AG04449 (cell line): ENCODE measurements at places on chromosomes 2 and 18.

DNA sequence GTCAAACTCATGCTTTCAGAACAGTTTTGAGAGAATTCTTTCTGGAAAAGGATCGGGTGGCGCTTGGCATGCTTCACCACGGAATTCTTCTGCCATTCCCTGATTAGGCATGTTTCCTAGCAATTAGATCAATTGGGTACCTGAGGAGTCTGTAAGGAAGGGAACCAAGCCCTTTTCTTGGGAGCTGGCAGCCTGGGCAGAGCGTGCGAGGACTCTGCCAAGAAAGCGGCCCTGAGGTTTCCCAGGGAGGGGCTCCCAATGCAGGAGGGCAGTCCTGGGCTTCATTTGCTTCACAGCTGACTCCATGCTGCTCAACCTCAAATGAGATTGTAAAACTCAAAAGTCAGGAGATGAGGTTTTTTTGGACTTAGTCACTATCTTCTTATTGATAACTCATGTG is 60.3 kb downstream of the MYCN start:
- no peak for DNase-seq

GRCh38 chr2:134002391-134002790 is 251.5 kb upstream of the MGAT5 start:
- DNase-seq, result no peak

DNA sequence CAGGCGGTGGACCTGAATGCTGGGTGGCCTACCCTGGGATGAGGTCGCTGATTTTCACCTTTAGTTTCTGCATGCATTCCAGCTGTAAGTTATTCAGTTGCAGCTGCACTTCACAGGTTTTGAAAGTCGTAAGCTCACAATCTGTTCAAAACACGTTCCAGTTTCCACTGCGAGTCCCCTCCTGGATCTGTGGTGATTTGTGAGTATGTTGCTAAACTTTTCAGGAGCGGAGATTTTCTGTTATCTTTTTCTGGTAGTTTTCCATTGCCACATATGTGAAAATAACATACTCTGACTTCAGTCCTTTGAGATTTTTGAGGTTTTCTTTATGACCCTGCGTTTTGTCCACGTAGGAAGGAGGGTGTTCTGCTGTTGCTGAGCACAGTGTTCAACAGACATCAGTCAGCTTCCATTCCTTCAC is 102.1 kb downstream of the SNTG2 start:
- peak; percentile 60 for DNase-seq

- no peak for DNase-seq
Measured at GRCh38 chr2:53103679-53104078, 663.9 kb upstream of the CHAC2 start.

DNA sequence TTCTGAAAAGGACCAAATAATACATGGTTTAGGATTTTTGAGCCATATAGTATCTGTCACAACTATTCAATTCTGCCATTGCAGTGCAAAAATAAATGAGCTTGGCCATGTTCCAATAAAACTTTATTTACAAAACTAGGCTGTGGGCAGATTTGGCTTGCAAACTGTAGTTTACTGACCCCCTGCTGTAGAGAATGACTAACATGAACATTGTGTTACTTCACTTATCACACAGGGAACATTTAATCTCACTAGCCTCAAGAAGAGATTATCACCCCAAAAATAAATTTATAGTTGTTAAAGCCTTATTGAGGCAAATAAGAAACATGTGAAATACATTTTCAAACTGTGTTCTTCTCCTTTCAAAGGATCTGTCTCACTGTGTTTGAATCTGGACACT is 766.2 kb downstream of the MBD2 start:
- no peak for DNase-seq

DNA sequence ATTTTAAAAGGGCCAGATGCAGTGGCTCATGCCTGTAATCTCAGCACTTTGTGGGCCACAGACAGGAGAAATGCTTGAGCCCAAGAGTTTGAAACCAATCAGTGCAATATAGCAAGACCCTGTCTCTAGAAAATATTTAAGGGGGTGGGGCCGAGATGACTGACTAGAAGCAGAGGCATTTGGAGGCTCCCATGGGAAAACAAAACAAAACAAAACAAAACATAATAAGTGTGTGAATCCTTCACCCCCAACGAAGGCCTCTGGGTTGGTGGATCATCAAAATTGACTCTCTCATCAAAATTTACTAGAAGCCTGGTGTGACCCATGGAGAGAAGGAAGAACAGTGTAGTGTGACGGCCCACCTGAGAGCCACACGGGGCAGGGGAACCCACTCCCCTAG is 560.9 kb downstream of the LRP1B start:
- DNase-seq, result no peak

- no peak for DNase-seq
Measured at GRCh38 chr18:7671105-7671504, 104.0 kb downstream of the PTPRM start.

DNA sequence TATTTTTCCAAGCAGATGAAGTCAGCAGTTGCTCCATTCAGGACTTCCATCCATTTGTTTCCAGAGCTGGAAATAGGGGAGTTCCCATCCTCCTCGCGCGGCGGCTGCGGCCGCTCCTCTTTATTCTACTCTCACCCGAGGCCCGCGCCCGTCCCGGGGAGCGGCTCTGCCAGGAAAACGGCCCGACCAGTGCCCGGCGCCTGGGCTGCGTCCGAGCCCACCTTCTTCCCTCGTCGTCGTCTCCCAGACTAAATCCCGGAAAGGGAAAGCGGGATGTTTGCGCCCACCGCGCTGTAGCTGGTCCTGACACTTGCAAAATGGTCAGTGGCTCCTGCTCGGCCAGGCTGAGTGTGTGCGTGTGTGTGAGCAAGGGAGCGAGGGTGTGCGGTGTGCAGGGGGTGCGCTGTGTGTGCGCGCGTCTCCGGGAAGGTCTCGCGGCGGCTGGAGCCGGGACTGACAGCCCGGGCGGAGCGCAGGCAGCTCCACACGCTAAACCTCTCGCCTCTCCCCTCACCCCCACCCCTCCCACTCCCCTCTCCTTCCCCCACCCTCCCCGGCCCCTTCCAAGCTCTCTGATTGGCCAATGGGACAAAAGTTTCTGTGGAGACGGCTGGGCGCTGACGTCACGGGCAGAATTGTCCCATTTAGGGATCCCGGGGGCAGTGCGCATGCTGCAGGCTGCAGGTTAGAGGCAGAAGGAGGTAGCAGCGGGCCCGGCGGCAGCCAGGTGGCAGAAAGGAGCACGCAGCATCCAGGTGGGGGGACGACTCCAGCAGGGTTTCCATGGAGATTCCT is at the start of gene NOL4:
Gene NOL4, minus strand, starts transcription at position 491 of the 795 bp plus-strand sequence. CDS start 1,660 bp downstream, outside the sequence.
- no peak for DNase-seq

DNA sequence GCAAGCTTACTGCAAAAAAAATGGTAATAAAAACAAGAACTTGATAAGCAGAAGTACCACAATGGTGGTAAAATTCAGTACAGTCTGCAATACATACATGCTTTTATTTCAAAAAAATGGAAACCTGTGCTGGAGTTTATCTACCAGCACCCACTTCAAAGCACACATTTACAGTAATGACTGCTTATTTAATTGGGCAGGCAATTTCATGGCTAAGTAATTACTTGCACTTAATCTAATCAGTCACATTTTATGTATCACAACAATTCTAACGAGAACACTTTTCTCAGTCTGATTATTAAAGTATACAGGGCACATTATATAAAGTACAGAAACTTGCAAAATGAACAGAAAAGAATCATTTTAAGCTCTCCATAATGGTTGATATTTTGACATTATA is 5.2 kb downstream of the APCDD1 start:
- DNase-seq, result no peak

- DNase-seq, result no peak
Measured at GRCh38 chr2:84441505-84441904, 17.6 kb downstream of the SUCLG1 start.

DNA sequence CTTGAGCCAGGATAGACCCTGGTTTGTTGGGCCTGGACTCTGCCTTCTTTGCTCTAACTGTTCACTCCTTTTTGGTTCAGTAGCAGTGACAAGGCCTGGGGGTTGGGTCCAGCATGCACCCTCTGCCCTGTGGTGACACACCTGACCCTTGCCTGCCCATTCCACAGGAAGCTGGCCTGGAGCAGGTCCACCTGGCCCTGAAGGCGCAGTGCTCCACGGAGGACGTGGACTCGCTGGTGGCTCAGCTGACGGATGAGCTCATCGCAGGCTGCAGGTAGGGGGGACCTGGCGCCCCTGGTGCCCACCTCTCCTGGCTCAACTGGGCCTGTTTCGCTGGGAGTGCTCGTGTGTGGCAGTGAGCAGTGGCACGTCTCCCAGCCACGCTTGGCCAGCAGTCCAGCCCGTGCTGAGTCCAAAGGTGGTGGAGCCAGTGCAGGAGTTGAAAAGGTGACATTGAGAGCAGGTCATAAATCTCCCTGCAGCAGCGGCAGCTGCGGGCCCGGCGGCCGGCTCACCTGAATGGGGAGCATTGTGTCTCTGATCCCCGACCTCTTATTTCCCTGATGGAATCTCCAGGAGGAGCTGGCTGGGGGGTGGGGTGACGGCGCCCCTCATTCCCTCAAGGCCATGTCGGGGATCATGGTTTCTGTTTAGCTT is 102.6 kb downstream of the DYSF start:
- no peak for DNase-seq

DNA sequence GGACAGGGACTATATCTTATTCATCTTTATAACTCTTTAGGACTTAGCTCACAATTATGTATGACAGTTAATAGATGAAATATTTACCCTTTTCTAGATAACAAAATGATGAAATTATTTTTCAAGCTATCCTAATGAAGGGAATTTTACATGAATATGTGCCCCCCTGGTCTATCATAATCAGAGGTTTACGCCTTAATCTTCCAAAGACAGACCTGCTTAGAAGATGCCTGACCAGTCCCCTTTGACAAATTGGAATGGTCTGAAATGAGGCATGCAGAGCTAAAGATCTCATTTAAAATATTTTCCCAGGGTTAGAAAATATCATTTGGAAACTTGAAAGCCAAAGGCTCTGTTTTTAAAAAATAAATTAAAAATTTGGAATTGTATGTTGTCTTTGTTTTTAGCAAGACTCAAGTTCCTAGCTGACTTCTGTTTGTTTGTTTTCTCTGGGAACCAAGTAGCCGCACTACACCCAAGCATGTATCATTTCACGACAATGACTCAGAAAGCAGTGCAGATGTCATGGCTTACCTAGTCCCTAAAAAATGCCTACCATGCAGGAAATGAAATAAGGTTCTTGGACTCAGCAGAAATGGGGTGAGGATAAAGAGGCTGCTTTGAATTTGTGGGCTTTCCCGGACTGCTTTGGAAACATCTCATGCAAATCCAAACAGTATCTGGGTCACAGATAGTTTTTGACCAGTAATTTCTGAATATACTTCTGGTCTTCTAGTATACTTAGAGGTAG is 162.1 kb downstream of the ZEB2 start:
- DNase-seq, result peak; percentile 97

DNA sequence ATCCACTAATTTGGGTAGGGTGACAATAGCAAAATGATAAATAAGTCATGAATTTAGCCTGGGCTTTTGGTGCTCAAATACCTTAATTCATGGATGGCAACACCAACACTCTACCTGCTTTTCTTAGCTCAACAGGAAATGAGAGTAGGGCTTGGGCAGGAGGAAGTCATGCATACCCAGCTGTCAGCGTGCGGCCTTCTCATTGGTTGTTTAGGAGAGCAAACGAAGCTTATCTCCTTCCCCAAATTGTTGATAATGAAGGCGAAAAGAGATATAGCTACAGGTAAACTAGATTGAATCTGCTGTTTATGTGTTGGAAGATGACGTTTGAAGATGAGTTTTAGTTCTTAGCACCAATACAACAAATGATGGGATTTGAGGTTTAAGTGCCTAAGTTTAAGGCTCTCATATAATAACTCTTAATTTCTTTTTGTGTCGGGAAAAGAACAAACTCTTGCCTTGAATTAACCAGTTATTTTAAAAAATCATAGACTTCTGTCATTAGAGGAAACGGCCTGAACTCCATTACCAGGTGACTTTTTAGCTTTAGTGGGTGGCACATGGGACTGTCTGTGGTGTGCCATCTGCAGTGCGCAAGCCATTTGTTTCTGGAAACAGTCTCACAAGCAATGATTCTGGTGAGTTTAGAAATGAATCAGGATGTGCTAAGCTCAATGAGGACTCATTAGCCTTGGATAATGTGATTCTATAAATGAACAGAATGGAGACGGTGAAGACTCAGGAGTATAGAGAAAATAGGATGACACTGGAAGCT is 19.8 kb downstream of the MAP4K4 start:
- no peak for DNase-seq

- DNase-seq, result no peak
Measured at GRCh38 chr2:144519934-144520731, at the start of gene ZEB2. Gene ZEB2 (minus strand): TSS chr2:144520119. CDS start chr2:144517350, 2,769 bp downstream.

DNA sequence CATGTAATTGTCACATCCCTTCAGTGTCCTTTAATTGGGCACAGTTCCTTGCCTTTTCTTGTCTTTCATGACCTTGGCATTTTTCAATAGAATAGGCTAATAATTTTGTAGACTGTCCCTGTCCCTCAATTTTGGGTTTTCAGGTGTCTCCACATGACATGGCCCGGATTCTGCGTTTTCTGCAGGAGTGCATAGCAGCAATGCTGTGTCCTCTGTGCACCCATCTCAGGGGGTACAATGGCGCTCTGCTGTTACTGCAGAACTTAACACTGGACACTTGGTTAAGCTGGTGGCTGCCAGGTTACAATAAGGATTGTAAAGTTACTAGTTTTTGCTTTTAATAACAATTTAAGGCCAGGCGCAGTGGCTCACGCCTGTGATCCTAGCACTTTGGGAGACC is 51.3 kb downstream of the INPP5D start:
- DNase-seq, result no peak

- no peak for DNase-seq
Measured at GRCh38 chr2:67825476-67825875, 237.3 kb downstream of the C1D start.

GRCh38 chr18:38635709-38636430 is 1070.3 kb upstream of the CELF4 start:
- no peak for DNase-seq

- DNase-seq, result no peak
Measured at GRCh38 chr2:20588918-20589871, 61.7 kb downstream of the HS1BP3 start.

GRCh38 chr18:60905699-60906098 is 427.5 kb upstream of the CDH20 start:
- no peak for DNase-seq

DNA sequence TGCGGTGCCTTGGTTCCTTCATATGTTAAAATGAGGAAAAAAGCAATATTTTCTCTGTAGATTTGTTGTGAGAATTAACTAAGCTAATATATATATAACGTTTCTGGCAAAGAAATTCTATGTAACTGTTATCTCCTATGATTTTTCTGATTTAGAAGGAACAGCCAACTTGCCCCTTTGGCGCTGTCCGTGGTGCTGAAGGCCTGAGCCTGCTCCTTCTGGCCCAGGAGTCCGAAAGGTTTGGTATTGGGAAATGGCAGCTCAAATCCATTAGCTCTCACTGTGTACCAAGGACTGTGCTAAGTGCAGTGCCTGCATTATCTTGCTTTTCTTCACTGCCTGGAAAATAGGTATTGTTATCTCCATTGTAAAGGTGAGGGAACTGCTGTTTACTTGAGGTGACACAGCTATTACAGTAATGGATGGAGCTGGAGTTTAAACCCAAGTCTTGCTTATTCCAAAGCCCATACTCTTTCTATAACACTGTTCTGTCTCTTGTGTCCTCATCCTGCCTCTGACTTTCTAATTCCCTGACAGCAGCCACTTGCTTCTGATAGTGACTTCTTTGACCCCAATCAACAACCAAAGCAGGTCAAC is 52.2 kb downstream of the C1QL2 start:
- peak; percentile 5 for DNase-seq

GRCh38 chr18:13173578-13174145 is 44.9 kb upstream of the LDLRAD4 start:
- DNase-seq, result no peak

- no peak for DNase-seq
Measured at GRCh38 chr2:29872870-29873269, 48.5 kb downstream of the ALK start.

- DNase-seq, result peak; percentile 42
Measured at GRCh38 chr2:219402665-219403515, 15.2 kb upstream of the DNPEP start.
